ENCODE measurements at places on chromosomes 2 and 18. TPM values are rescaled to one million over a fixed set of nuclear protein-coding genes. Genes with fewer than 3 reads are reported as not detected.

Gene CD207
- not detected for total RNA-seq

Gene GLI2
- 1.3 TPM for total RNA-seq

- no peak for DNase-seq
These were observed 321.5 kb upstream of the TANK start for GRCh38 chr2:160838691-160839090.

- DNase-seq, result no peak
These were observed 9.0 kb downstream of the TM4SF20 start for GRCh38 chr2:227370092-227370491.

DNA sequence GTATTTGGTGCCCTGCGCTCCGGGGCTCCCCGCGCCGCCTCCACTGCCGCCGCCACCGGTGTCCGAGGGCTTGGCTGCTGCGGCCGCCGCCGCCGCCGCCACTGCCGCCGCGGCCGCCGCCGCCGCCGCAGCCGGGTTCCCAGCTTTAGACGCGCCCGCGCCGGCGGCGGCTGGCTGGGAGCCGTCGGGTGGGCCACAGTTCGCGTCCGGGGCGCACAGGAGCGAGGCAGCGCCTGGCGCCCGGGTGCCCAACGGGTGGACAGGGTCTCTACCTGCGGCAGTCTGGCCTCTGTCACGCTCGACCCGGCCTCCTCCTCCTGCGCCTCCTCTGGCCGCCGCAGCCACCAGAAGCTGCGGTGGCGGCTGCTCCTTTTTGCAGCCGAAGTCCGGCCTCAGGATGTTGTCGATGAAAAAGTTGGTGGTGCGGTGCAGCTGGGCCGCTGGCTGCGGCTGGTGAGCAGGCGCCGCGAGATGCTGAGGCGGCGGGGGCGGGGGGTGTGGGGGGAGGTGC lies 951 bp downstream of the EN1 start:
- no peak for DNase-seq

- no peak for DNase-seq
These were observed 1.3 kb upstream of the ZNF516 start for GRCh38 chr18:76496194-76496890.

- DNase-seq, result no peak
These were observed 87.3 kb upstream of the LCLAT1 start for GRCh38 chr2:30359644-30360167.

All from activated CD8-positive, alpha-beta memory T cell treated with anti-CD3 and anti-CD28 coated beads, Interleukin-2, amount 10 ng/mL, durations not matched to agents 7 days and 5 days (primary cell).